Fibroblast of gingiva (primary cell): ENCODE measurements at places on chromosomes 4 and X.

DNA sequence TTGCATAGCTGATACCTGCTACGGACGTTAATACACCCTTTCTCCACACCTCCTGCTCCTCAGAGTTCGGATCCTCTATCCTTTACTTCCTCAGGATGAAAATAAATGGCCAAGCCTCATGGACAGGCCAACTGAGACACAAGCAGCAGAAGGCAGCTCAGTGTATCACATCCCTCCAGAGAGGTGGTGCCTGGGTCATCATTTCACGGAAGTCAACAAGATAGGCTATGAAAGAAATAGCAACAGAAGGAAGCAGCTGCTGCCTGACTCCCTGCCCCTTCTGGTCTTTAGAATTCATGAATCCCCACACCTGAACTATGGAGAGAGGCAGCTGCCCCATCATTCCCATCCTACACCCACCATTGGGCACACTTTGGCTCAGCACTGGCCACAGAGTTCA lies 267.1 kb upstream of the ETNPPL start:
- no peak for DNase-seq

DNA sequence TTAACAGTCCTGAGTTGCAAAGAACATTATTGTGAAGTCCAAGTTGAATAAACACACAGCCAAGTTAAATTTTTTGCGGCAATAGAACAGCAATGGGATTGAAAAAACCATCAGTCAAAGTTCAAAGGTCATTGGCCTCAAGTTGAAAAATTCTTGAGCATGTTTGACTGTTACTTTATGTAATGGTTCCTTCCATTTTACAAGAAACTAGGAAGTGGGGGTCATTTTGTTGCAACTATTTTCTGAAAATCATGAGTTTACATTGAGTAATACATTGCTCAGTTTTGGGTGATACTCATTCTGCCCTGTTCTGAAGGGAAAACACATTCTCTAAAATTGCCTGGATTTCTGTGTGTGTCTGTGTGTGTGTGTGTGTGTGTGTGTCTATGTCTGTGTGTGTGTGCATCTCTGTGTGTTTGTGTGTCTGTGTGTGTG lies 5.2 kb upstream of the IRF2 start:
- DNase-seq = peak; percentile 33

GRCh38 chr4:112145790-112146501 lies 692 bp downstream of the FAM241A start:
- DNase-seq = peak; percentile 17

DNA sequence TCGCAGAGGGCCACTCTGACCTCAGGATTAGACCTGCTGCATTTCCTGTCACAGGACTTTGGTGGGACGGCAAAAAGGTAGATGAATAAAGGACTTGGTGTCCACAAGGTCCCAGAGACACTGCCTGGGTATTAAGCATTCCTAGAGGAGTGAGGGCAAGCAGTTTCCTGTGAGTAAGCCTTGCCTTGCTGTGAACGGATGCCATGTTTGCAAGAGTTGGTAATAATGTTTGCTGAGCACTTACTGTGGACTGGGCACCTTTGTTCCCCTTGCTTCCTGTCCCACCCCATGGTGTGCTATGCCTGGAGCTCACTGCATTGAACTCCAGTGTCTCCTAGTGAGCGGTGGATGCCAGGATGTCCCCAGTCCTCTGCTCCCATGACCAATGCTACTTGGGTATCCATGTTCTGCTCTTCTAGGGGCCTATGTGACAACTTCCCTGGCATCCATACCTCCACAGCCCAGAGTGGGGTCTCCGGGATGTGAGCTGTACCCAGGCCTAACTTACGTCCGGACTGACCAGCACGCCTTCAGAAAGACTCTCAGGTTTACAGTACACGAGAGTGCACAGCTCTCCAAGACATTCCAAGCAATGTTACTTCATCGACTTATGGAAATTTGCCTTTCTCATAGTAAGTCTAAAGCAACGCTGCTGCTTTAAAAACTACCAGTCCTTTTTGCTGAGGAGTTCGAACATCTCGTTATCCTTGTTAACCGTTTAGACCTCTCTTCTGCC lies 95.5 kb upstream of the MSX1 start:
- DNase-seq = no peak

GRCh38 chr4:12926189-12927066 lies 557.7 kb downstream of the RAB28 start:
- no peak for DNase-seq

GRCh38 chrX:73785493-73785892 lies 222.5 kb downstream of the CHIC1 start:
- DNase-seq = no peak

DNA sequence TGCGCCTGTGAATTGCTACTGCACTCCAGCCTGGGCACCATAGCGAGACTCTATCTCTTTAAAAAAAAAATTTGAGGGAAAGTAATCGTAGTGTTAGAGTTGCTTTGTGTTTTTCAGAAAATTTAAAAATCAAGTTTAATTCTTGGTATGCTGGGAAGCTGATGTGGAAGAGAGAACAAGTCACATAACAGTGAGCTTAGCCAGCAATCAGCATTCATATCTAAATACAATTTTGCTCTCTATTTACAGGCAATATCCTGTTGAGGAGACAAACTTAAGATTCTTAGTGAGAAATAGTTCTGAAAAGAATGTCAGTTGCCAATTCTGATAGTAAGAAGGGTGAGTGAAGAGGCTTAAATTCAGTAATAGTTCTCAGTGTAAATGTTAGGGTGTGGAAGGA lies 9.6 kb upstream of the NDUFC1 start:
- DNase-seq = no peak

DNA sequence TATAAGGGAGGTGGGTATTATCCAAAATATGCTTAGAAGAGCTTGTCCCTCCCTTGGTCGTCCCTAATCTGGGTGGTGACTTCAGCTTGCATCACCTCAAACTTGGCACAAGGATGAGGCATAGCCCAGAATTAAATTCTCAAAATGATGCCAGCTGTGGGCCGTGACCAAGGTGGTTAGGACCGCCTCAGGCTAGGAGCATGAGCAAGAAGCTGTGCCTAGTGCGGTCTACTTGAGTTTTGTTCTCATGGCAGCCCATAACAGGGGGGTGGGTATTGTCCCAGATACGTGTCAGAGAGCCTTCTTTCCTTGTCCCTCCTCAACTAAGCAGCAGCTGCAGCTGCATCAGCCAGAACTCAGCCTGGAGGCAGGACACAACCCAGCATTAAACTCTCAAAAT lies 2620.0 kb downstream of the PCDH7 start:
- DNase-seq = no peak

DNA sequence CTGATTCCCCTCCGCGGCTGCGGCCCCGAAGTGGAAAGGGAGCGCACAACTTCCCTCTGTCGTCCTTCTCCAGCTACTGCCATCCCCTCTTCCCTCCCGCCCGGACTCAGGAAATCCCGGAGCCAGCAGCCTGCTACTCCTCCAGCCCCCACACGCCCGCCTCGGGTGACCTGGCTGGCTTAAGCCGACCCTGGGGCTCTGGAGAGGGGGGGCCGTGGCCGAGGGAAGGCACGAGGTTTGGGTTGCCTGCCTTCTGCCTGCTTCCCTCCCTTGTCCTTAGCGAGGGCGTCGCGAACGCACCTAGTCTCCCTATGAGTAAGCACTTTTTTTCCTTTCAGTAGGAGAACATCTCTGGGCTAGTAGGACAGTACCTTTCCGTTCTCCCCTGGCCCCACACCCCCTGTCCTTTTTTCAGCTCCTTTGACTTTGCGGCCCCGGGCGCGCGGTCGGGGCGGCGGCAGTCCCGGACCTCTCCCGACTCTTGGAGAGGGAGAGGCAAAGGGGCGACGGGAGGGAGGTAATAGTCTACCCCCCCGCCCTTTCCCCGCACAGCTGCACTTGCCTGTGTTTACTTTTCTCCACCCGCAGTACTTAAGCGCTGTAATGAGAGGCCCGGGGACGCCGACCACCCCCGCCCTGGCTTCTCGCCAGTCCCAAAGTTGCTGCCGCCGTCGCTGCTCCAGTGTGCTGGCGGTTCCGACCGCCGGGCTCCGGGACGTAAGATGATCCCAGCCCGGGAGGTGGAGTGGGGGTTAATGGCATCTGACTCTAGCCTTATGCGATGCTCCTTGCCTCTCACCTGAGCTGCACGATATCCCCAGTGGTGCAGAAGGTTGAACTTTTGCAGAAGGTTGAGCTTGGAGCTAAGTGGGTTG lies 868 bp downstream of the PLS3 start:
- DNase-seq = peak; percentile 43

GRCh38 chrX:13750204-13750603 lies 15.7 kb downstream of the OFD1 start:
- peak; percentile 16 for DNase-seq

DNA sequence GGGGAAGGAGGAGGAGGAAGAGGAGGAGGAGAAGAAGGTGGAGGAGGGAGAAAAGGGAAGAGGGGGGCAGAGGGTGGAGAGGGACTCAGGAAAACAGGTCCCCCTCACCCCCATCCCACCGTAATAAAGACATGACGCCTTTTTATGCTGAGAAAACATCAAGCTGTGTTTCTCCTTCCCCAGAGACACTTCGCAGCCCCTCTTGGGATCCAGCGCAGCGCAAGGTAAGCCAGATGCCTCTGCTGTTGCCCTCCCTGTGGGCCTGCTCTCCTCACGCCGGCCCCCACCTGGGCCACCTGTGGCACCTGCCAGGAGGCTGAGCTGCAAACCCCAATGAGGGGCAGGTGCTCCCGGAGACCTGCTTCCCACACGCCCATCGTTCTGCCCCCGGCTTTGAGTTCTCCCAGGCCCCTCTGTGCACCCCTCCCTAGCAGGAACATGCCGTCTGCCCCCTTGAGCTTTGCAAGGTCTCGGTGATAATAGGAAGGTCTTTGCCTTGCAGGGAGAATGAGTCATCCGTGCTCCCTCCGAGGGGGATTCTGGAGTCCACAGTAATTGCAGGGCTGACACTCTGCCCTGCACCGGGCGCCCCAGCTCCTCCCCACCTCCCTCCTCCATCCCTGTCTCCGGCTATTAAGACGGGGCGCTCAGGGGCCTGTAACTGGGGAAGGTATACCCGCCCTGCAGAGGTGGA lies 45.3 kb upstream of the SHOX start:
- no peak for DNase-seq

DNA sequence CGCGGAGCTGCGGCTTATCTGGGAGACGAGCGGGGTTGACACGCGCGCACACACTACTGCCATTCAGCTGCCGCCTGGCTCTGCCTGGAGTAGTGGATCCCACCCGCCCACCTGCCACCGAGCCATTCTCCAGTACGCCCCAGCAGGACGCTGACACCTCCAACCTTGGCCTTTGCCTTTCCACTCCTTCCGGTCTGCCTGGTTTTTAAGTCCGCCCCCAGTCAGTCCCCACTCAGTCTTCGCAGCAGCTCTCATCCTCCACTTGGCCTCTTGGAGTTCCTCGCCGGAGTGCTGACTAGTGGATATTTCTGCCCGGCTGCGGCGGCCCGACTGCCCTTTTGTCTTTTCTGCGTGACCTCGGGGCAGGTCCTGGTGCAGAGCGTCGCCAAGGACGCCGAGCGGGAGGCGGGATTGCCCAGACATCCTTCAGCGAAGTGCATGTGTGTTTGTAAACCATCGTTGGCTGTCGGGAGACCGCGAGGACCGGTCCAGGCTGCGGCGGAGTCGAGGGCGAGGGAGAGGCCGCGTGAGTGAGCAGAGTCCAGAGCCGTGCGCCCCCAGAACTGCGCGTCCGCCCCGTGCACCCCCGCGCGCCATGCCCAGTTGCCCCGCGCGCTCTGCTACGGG lies 1.1 kb downstream of the SLIT2 start:
- DNase-seq = peak; percentile 34

- DNase-seq = no peak
These were observed 5.8 kb downstream of the FGFRL1 start for GRCh38 chr4:1017211-1017610.

- no peak for DNase-seq
These were observed 282.3 kb downstream of the INPP4B start for GRCh38 chr4:142563682-142564291.

- peak; percentile 46 for DNase-seq
These were observed 851.7 kb upstream of the PCDH10 start for GRCh38 chr4:132297346-132297745.

DNA sequence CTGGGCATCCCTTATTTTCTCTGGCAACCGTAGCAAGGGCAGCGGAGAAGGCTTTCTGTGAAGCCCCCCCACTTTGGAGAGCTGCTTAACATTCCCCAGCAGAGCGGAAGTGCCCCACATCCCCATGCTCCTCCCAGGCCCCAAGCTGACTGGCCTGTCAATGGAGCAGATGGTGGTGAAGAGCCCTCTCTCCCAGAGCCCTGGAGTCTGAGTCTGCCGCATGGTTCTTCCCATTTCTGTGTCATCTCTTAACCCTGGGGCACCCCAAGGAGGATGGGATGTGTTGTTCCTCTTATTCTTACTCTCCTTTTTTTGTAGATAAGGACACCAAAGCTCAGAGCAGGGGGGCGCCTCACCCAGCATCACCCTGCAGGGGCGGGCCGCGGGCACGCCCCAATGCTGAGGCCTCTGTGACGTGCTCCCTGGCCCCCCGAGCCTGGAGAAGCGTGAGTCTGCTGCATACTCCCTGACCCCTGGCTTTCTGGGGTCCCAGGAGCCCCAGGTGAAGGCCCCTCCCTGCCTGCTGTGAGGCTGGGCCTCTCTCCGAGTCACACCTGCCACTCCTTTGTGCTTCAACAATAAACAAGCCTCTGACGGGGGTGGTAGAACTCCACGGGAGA lies 35.9 kb downstream of the ADRA2C start:
- DNase-seq = no peak

- DNase-seq = no peak
These were observed 2.7 kb downstream of the GSX2 start for GRCh38 chr4:54102531-54103106.

- DNase-seq = no peak
These were observed 4.8 kb upstream of the PRSS12 start for GRCh38 chr4:118357601-118358000.

DNA sequence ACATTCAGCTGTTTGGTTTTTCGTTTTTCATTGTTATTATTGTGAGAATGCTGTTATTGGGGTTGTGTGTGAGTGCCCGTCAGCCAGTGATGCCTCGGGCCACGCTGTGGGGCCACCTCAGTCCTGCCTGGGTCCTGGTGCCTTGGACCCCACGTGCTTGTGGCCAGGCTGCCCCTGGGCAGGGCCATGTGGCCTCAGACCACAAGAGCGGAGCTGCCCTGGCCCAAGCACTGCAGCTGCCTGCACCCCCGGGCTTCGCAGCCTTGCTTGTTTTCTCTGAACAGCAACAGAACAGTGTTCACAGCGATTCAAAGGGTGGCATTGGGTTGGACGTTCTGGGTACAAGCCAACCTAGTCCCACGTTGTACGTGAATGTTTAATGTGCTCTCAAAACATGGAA lies 56.9 kb downstream of the CPLX1 start:
- no peak for DNase-seq

DNA sequence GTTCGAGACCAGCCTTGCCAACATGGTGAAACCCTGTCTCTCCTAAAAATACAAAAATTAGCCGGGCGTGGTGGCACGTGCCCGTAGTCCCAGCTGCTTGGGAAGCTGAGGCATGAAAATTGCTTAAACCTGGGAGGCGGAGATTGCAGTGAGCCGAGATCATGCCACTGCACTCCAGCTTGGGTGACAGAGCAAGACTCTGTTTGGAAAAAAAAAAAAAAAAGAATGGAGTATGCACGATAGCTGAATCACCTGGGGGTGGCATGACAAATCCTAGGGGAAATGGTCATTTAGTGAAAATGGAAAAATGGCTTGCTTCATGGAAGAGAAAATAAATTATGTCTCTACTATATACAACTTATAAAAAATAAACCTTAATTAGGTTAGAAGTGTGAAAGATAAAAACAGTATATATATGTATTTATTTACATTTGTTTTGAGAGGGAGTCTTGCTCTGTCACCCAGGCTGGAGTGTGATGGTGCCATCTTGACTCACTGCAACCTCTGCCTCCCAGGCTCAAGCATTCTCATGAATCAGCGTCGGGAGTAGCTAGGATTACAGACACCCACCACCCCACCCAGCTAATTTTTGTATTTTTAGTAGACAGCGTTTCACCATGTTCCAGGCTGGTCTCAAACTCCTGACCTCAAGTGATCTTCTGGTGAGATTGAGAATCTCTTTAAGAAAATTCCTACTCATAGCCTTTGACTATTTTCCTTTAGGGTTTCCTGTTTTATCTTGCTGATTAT lies 19.3 kb upstream of the ING2 start:
- DNase-seq = no peak
